ENCODE measurements at places on chromosomes 12 and 14.

DNA sequence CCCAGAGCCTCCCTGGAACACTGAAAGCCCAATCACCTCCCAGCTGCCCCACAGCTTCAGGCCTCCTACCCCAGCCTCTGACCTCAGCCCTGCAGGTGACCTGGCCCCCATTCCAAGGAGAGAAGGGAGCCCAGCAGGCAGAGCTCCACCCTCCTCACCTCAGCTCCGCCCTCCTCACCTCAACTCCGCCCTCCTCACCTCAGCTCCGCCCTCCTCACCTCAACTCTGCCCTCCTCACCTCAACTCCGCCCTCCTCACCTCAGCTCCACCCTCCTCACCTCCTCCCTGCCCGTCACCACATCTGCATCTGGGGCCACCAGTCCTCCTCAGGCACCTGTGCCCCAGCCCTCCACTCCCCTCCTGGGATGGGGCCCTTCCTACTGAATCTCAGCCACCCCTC is 112.2 kb upstream of the SFSWAP start:
- DNase-seq, result no peak

DNA sequence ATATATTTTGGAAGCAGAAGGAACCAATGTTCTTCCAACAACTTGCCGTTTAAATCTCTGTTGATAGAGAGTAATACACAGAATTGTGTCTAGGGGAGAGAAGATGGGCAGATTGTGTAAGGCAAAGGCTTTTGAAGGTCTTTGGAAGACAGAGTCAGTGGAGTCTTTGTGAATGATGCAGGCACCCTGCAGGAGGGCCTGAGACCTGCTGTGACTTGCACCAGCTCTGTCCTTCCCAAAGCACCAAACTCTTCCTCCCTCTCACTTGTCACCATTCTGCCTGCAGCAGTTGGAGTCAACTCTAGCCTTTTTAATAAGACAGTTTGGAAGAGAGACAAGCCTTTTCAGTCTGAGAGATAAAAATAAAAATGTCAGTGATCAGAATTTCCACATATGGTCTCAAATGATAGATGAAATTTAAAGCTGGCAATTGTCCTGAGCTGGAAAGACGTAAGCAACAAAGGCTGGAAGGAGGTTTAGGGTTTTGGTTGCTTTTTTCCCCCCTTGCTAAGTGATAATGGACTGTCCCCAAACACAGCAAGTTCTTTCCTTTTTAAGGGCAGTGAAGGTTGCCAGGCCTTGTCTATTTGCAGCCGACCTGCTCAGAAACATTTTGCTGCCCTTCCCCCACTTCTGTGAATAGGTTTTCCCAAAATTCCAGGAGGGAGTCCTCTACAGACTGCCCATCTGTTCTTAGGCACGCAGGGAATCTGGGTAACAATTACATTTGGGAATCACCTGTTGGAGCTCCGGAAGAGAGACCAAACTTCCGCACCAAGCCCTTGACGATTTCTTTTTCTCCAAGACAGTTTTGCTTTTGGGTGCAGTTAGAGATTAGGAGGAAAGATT is 103.0 kb upstream of the NTF3 start:
- no peak for DNase-seq

GRCh38 chr12:52636592-52637258 is 15.3 kb downstream of the KRT2 start:
- DNase-seq, result no peak

DNA sequence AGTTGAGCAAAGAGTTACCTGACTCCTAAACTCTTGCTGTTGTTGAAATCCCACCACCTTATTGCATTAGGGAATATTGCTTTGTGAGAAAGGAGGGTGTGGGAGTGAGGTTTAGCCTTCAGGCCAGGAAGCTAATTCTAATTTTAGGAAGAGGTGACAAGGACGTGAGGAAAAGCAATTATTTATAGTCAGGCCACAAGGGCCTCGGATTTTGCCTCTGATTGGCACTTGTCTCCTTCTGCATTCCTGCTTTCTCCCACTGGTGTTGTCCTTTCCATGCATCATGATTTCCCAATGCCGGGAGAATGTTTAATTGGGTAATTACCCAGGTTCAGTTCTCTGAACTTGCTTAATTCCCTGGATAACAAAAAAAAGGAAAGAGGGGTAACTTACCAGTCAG is 37.9 kb upstream of the SLC38A2 start:
- no peak for DNase-seq

DNA sequence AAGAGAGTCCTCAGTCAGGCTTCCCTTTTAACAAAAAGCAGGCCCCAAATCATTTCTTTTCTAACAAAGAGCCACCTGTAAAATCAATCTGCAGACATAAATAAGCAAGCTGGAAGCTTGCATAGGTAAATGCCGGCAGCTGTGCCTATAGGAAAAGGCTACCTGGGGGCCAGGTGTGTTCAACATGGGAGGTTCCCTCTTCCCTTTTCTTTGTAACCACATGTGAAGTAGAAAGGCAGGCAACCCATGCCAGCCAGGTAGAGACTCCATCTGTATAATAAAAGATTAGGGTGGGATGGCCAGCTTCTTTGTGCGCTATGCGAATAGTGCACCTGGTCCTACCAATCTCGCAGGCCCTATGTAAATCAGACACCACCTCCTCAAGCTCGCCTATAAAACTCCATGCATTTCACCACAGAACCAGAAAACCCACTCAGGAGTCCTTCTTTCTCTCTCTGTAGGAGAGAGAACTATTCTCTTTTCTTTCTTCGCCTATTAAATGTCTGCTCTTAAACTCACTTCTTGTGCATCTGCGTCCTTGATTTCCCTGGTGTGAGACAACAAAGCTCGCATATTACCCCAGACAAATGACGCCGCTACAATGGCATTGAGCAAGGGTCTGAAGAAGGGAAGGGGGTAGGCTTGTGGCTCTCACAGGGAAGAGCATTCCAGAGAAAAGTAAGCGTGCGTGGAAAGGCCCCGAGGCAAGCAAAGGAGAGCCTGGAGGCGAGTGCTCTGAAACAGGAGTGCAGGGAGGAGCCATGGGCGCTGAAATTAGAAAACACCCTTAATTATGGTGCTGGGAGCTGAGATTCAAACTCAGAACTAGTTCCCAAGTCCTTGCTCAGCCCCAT is 67.2 kb downstream of the TTC9 start:
- no peak for DNase-seq

DNA sequence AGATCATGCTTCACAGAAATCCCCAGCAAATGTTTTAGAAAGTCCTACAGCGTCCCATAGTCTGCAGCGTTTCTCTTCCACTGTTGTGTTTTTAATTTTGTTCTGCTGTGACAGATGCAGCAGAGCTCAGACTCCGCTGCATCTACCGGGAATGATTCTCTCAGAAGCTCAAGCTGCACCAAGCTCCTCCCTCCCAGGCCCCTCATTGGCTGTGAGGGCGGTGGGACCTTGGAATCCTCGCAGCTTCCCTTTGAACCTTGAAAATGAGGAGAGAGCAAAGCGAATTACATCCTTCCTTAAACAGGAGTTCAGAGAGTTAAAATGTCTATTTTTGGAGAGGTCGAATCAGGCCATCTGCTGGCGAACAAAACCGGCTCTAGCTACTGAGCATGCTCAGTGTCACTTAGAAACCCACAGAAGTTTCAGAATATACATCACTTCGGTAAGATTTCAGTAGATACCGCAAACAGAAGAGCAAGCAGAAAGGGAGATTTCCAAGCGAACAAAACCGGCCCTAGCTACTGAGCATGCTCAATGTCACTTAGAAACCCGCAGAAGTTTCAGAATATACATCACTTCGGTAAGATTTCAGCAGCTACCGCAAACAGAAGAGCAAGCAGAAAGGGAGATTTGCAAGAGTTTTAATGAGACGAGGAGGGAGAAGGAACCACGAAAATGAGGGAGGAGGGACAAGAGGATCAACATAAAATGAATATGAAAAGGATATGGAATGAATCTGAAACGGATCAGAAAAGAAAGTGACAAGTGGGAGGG is at the start of gene ABCD2:
Gene ABCD2 (minus strand): TSS at position 144 of the 774 bp plus-strand sequence. CDS start 188 bp downstream, outside the sequence.
- DNase-seq, result no peak

- no peak for DNase-seq
These were observed 91.7 kb upstream of the SFSWAP start for GRCh38 chr12:131619106-131619642.

GRCh38 chr12:124319368-124320050 is 24.6 kb downstream of the RFLNA start:
- DNase-seq, result no peak

DNA sequence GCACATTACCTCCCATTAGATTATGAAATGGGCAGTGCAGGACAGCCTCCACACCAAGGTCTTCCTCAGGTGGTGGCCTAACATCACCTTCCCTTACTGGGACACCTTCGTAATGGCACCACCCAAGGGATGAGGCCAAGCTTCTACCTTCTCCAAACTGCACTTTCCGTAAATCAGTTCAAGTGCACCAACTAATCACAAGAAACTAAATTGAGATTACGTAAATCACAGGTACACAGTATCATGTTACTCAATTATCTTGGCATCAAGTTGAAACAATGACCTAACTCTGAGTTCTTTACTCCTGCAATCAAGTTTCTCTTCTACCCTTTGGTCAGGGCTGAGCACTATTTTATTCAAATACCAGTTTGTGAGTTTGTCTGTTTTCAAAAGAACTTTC is 13.8 kb downstream of the SLC41A2 start:
- DNase-seq, result no peak

GRCh38 chr12:70774055-70774454 is 136.8 kb upstream of the PTPRB start:
- no peak for DNase-seq

- DNase-seq, result no peak
These were observed 20.0 kb downstream of the DDX51 start for GRCh38 chr12:132123970-132124765.

GRCh38 chr14:105427412-105427811 is 7.8 kb downstream of the MTA1 start:
- DNase-seq, result no peak

DNA sequence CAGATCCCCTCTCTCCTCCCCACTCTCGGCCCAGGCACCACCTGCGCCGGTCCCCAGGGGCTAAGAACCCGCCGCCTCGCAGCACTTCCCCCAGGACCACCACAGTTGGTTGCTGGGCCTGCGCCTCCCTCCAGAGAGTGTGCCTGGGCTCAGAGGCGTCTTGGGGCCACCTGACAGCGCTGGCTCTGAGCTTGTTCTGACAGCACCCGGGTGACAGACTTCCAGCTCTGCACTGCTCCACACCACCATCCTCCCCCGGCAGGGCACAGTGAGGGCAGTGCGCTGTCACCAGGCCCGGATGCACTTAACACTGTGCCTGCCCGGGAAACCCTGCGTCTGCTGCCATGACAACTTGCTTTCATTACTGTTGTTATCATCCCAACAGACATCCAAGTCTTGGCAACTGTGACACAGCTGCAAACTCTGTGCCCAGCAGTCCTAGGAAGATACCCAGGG is 6.6 kb downstream of the BRF1 start:
- DNase-seq, result peak; percentile 27

DNA sequence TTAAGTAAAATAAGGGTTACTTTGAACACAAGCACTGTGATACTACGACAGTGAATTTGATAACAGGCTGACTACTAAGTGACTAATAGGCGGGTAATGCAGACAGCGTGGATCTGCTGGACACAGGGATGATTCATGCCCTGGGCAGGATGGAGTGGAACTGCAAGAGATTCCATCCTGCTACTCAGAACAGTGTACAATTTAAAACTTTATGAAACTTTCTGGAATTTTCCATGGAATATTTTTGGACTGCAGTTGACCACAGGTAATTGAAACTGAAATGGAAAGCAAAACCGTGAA is 46.0 kb downstream of the YEATS4 start:
- DNase-seq, result no peak

DNA sequence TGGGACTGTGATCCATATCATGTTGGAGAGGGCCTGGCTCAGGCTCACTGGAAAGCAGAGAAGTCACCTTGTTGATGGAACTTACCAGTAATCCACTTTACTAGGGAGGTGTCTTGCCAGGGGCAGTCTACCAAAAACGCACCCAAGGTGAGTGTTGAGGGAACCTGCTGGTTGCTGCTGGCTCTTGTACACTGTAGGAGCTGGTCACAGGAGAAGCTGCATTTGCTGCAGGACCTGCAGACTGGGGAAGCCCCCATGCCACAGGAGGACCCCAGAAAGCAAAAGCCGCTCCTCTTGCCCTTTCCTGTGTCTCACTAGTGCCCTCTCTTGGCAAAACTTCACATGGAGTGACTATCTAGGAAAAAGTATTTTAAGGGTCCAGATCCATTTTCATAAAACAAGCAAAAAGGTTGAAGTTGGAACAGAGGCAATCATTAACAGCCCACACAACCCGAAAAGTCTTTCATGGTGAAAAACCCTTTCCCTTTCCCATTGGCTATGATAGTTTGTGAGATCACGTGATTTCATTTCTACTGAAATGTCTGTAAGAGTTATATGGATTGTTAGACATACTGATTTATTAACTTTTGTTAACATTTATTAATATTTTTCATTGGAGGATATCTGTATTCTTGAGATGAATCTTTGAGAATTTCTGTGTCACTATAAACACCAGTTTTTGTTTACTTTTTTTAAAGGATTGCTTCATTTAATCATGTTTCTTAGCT is 59.2 kb downstream of the RASSF8 start:
- DNase-seq, result no peak

DNA sequence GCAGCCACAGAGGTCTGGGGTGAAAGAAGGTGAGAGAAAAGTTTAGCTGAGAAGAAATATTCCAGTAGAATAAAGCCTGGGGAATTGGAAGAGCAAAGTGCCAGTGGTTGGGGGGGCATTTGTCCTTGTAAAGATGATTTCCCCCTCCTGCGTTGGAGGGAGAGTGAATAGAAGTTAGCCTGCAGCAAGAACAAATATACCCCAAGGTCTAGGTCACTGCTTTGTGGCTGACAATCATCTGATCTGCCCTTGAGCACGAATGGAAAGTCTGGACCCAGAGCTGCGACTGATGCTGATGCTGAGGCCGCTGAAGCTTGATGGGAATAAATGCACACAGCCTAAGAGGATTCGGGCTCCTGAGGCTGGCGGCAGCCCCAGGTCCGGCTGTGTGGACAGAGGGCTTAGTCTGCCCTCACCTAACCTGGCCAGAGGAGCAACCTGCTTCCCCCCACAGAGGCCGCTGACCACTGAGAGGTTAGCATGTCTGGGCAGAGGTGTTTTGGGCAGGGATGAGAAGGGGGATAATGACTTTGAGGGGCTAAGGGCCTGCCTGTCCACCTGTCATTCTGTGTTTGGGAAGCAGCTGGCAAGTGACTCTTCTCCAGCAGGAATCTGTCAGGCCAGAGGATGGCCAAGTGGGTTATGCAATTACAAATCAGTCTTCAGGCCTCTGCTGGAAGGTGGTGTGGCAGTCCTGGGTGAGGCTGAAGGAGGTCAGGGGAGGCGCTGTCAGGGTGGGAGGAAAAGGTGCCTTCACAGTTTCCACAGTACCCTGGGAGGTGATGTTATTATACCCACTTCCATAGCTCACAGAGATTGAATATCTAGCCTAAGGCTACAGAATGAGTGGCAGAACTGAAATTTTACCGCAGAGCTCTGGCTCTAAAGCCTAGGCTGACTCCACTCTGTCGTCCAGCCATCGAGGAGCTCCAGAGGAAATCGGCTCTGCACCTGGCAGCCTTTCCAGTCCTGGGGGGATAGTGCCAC is 11.7 kb downstream of the TUBA1C start:
- DNase-seq, result no peak

- DNase-seq, result no peak
These were observed 272.6 kb downstream of the FOXG1 start for GRCh38 chr14:29039171-29039570.

DNA sequence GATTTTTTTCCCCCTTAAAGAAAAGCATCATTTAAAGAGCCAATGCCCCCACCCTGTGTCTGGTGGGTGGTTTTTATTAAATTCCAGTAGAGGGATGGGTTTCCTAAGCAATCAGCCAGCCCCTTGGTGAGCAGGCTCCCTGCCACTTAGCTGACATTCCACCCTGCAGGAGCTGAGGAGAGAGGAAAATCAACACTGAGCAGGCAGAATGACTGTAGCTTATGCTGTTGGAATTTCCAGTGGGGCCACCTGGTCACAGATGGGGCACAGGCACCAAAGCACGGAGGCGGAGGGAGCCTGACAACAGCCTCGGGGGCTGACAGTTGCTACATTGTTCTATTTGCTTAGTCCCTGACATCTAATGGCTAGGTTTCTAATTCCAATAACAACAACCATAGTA is 127.7 kb downstream of the TMEM30B start:
- no peak for DNase-seq
